ENCODE measurements at places on chromosomes 11 and 22. TPM values are rescaled to one million over a fixed set of nuclear protein-coding genes. Genes with fewer than 3 reads are reported as not detected.

C1QTNF4 gene
- polyA plus RNA-seq = not detected

HMOX1 gene
- 44.3 TPM for polyA plus RNA-seq

RHOD gene
- 32.3 TPM for polyA plus RNA-seq

OSM gene
- not detected for polyA plus RNA-seq

APOBEC3B gene
- polyA plus RNA-seq = 11.9 TPM

MS4A6A gene
- not detected for polyA plus RNA-seq
